ENCODE measurements at places on chromosomes 2 and 18.

DNA sequence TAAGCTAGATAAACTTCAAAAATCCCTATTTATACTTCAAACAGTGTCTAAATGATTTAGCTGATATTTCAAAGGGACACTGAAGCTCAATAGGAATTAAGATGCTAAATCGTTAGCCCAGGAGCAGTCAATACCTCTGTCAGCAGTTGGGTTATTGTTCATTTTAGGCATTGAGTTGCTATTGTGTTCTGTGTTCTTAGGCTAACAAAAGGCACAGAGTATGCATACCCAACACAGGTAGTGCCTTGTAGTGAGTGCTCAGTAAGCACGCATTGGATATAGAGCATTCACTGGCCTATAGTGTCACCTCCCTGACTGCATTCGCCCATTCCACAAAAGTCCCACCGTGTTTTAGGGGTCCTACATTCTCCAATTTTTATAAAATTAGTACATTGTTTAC is 152.3 kb downstream of the PIK3C3 start:
- no peak for DNase-seq

DNA sequence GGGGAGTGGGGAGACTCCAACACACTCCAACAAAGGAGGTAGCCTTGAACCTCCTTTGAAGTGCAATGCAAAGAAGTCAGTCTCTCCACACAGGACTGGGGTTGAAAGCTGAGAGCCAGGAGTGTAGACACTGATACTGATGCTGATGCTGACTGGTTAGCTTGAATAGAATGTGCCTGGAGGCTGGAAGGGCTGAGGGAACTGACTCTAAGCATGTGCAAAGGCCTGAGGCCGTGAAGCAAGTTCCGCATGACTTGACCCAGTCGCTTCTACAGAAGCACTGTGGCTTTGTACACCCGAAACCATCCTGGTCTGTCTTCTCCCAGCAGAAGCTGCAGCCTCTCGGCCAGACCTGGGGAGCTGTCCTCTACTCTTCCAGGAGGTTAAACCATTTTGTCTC is 10.4 kb downstream of the FOXI3 start:
- DNase-seq: no peak

- peak; percentile 87 for DNase-seq
Observed at GRCh38 chr2:23620841-23621341, 235.9 kb downstream of the KLHL29 start.

DNA sequence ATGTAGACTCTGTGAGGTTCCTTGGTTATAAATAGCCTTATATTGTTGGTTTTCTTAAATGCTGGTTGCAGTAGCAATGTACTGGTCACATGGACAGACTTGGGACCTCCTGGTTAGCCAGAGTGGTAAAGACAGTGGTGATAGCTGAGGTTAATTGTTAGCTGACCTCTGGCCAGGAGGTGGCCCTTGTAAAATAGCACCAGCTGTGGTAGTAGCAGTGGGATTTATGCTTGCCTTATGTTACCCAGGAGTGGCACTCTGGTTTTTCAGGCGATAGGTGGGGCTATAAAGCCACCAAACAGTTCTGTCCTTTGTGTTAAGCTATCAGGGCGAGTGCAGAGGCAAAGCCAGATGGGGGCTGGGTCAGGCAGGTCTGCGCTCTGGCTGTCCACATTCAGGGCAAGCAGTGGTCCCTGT is 94.8 kb upstream of the SRD5A2 start:
- DNase-seq: no peak

- no peak for DNase-seq
Observed at GRCh38 chr18:44792456-44793061, 111.9 kb downstream of the SETBP1 start.
